ENCODE measurements at places on chromosomes 6 and 20. TPM values are rescaled to one million over a fixed set of nuclear protein-coding genes. Genes with fewer than 3 reads are reported as not detected.

GRCh38 chr6:71324194-71324785 is 35.7 kb downstream of the OGFRL1 start:
- no peak for DNase-seq

GRCh38 chr6:166488076-166488685 is 98.3 kb downstream of the RAMACL start:
- no peak for DNase-seq

DNA sequence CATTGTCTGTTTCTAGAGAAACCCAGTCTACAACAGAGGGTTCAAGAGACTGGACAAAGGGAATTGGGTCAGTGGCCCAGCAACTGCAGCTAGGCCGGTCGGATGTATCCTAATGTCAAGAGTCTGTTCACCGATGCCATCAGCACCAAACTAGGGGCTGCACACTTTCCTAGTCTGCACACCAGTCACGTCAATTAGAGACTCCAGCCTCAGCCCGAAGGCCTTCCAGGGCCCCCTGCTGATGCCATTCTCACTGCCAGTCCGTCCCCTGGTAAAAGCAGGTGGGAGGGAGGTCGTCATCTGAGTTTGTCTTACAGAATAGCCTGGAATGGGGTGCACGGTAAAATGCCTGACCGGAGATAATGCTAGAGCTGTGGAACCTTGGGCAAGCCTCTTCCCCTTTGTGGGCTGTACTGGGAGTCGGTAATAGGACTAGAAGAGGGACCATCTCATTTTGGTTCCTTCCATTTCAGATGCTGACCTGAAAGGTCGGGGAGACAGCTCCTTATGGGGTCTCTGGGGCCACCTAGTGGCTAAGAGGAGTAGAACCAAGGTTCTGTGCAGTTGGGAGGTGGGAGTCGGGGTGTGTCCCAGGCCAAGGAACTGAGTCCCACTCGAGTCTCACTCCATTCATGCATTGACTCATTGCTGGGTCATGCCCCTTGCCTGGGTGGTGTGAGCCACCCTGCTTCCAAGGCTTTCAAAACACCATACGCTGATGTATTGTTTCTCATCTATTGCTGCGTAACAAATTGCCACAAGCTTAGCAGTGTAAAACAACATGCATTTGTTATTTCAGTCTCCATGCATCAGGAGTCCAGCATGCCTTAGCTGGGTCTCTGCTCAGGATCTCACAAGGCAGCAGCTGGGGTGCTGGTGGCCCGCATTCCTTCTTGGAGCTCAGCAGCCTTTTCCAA is 5.1 kb downstream of the SOX12 start:
- no peak for DNase-seq

Gene CCN6
- not detected for total RNA-seq
